ENCODE measurements at places on chromosomes 16 and 17. TPM values are rescaled to one million over a fixed set of nuclear protein-coding genes. Genes with fewer than 3 reads are reported as not detected.

DNA sequence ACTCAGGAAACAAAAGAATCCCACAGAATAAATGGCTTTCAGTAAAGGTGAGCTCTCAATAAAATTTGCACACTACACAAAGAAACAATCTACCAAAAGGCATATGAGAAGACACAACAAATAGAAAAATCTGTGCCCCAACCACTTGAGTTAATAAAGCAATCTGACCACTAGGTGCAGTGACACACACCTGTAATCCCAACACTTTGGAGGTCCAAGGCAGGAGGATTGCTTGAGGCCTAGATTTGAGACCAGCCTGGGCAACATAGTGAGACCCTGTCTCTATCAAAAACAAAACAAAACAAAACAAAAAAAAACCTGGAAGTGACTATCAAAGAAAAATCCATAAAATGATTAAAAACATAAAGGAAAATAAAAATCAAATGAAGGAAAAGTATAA is 9.6 kb upstream of the ABCA5 start:
- no peak for DNase-seq

GRCh38 chr17:80599546-80600305 is 55.1 kb downstream of the RPTOR start:
- DNase-seq, result peak; percentile 38

DNA sequence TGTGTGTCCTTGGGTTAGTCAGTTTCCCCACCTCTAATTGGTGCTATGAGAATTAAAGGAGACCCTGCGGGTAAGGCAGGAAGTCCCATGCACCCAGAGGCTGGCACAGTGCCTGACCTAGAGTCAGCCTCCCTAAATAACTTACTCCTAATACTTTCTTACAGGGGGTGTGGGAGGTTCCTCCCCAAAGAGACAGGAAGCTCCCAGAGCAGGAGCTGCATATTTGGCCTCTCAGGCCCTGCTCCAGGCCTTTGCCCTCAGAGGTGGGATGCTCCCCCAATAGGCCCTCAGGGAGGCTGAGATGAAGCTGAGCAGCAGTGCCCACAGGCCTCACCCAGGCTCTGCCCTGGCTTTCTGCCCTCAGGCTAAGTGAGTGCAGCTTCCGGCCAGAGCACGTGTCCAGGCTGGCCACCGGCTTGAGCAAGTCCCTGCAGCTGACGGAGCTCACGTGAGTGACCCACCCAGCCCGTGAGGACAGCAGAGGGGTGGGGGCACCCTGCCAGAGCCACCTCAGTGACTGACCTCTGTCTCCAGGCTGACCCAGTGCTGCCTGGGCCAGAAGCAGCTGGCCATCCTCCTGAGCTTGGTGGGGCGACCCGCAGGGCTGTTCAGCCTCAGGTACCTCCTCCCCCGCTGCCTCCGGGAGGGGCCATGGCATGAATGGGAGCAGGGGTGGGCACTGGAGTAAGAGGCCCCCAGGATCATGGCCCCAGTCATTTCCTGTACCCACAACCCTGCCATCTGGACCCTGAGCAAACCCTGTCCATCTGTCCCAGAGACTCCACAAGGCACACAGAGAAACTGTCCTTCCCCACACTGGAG is 31.1 kb upstream of the CPNE2 start:
- peak; percentile 64 for DNase-seq

DNA sequence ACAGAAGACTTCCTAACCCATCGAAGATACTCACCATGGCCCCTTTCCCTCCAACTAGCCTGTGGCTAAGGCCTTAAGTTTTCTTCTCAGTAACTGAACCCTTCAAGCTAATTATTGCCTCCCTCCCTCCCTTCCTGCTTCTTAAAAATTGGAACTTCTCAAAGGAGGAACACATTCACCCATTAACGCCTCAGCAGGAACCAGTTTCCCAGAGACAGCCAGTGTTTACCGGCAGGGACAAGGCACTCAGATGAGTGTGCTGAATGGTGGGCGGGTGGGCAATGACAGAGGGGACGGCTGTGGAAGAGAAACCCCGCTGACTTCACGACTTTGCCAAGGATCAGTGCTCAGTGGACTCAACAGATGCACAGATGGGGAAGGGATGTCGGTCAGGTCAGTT is 20.3 kb downstream of the PITPNA start:
- no peak for DNase-seq

RDM1 gene
- total RNA-seq, result 7.1 TPM

SMIM36 gene
- total RNA-seq, result not detected
